ENCODE measurements at places on chromosomes 3 and 15.

- no peak for DNase-seq
Observed at GRCh38 chr3:113556946-113557335, 24.6 kb downstream of the SIDT1 start.

DNA sequence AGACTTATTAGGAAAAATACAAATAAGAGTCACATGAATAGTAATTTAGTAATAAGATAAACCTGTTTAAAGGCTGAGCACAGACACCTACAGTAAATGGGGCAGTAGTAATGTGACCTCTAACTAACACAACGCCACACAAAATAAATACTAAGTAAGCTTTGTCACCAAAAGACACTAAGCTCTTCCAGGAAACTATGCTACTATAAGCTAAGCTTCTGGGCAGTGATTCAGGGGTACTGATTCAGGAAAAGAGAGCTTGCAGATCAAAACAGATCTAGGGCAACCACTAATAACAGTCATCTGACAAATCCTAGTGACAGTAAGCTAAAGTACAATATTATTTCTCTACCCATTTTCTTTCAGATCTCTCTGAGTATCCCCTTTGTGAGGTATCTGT lies 68.8 kb downstream of the PLOD2 start:
- no peak for DNase-seq

- no peak for DNase-seq
Observed at GRCh38 chr3:102295756-102296155, 139.1 kb upstream of the ZPLD1 start.

DNA sequence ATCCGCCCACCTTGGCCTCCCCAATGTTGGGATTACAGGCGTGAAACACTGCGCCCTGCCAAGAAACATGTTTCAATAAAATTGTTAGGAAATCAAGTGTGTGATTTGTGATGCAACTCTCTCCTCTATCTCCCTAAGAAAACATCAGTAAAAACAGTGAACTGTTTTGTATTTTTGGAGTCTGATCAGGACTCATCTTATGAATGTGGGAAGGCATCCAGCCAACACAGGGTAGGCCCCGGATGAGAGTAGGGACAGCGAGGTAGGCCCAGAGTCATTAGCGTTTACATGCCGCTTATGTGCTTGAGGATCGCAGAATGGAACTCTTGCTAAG lies 884 bp upstream of the GLYCTK start:
- no peak for DNase-seq

DNA sequence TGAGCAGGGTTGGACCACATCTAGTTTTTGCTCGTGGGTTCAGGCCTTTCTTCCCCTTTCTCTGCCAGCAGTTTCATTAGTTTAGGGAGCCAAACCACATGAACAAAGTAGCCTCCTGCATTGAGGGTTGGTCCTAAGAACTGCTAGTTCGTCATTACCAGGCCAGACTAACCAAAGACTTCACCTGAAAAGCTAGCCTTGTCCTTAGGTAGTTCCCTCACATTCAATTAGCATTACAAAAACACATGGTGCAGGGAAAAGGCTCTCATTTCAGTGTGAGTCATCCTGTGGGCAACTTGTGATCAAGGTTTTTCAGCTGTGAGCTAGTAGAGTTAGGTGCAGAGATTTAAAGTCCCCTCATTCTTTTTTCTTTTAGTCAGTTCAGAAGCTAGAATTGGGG lies 279.3 kb upstream of the CTNNB1 start:
- no peak for DNase-seq

GRCh38 chr3:10213156-10213792 lies 35.0 kb upstream of the TATDN2 start:
- DNase-seq: no peak

DNA sequence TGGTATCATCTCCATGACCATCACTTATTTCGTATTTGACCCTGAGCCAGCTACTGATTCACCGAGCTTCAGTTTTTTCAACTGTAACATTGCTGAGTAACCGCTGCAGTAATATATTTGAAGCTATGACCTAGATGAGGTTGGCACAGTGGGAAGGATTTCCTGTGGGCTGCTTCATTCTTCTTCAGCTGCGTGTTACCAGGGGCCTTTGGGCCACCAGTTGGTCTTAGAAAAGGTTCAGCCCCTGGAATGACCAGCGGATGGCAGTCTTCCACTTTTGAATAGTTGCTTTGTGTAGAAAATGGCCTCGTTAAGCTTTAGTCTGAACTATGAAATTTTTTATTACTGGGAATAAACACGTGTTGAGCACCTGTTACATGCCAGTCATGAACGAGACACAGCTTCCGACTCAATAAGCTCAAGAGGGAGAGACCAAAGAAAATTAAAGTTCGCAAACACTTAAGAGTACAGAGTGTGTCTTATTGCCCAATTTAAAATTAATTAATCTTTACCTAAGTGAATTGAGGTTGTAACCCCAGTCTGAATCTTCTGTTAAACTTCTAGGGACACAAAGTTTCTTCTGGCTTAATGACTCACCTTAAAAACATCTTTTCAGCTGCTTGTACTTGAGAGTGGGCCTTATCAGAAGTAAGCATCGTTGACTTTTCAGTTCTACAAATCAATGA lies 57.6 kb upstream of the NR2E3 start:
- DNase-seq: peak; percentile 94

- DNase-seq: no peak
Observed at GRCh38 chr15:88653200-88654064, 14.6 kb downstream of the ISG20 start.

GRCh38 chr15:88748651-88749050 lies 54.6 kb upstream of the ACAN start:
- DNase-seq: no peak

DNA sequence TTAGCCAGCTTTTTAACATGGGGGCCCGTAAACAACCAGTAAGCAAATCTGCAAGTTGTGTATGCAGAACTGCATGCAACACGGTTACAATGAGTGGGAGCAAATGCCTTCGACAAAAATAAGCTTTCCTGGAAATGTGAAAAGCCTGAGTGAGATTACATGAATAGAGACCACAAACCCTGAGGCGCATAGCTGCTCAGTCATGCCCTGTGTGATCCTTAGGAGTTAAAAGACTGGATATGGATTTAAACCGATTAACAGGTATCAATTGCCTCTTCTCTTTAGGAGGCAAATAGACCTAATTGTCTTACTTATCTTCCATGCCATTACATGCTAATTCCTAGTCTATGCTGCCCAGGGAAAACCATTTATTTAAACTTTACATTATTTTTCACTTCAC lies 810.3 kb downstream of the ROBO1 start:
- no peak for DNase-seq

- no peak for DNase-seq
Observed at GRCh38 chr15:47796830-47797229, 79.5 kb downstream of the SEMA6D start.

GRCh38 chr15:98668566-98669308 lies 20.4 kb downstream of the IGF1R start:
- DNase-seq: no peak

GRCh38 chr3:170751083-170751898 lies 118.7 kb downstream of the RPL22L1 start:
- DNase-seq: no peak

DNA sequence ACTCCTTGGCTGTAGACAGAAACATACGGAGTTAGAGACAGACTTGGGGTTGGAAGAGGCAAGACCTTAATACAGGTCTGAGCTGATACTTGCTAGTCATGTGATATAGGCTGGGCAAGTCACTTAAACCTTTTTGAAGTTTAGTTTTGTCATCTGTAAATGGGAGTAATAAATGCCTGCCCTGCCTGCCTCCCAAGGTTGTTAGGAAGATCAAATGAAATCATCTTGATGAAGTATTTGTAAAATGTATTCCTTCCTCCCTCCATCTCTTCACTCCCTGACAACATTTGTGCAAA lies 2.9 kb downstream of the PXK start:
- no peak for DNase-seq

DNA sequence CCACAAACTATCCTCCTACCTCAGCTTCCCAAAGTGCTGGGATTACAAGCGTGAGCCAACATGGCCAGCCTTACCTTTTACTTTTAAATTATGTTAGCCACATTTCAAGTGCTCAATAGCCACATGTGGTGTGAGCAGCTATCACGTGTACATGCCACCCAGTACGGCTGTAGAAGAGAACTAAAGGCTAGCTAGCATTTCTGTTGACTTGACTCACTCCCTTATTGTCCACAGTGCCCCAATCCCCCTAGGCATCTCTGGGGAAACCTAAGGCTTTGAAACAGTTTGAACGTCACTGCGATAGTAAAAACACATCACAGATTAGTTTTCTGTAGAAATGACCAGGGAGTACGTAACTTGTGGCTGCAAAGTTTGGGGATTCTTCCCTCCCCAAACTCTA lies 12.0 kb downstream of the C15orf40 start:
- no peak for DNase-seq

- DNase-seq: no peak
Observed at GRCh38 chr3:174863488-174863887, 4.4 kb downstream of the NAALADL2 start.

GRCh38 chr15:79798311-79798710 lies 98.5 kb downstream of the MTHFS start:
- no peak for DNase-seq

DNA sequence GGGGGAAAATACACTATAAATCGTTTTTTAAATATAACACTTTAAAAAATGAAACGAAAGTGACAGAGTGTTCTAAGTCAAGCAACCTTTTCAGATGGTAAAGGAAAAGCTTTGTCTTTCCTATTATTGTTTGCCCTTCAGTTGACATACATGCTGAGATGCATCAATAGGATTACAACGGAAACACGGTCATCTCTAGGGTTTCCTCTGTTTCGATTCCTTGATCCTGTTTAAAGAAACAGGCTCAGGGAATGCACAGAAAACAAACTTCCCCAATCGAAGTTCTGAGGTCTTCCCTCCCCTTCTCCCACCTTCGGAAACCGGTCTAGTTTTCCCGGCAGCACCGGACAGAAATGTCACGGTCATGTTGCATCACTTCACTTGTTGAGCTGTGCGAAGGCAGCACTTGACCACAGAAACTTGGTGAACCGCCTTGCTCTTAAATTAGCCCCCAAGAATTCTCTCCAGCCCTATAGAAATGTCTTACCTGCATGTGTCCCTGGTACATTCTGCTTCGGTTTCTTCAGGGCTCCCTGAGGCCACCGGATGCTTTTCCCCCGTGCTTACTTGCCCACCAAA lies 556 bp downstream of the PEX5L start:
- DNase-seq: no peak

GRCh38 chr3:60189304-60189703 lies 1061.9 kb downstream of the FHIT start:
- no peak for DNase-seq

- no peak for DNase-seq
Observed at GRCh38 chr3:45605534-45605933, 11.0 kb downstream of the LIMD1 start.

- no peak for DNase-seq
Observed at GRCh38 chr3:195129644-195130492, 141.1 kb downstream of the XXYLT1 start.

DNA sequence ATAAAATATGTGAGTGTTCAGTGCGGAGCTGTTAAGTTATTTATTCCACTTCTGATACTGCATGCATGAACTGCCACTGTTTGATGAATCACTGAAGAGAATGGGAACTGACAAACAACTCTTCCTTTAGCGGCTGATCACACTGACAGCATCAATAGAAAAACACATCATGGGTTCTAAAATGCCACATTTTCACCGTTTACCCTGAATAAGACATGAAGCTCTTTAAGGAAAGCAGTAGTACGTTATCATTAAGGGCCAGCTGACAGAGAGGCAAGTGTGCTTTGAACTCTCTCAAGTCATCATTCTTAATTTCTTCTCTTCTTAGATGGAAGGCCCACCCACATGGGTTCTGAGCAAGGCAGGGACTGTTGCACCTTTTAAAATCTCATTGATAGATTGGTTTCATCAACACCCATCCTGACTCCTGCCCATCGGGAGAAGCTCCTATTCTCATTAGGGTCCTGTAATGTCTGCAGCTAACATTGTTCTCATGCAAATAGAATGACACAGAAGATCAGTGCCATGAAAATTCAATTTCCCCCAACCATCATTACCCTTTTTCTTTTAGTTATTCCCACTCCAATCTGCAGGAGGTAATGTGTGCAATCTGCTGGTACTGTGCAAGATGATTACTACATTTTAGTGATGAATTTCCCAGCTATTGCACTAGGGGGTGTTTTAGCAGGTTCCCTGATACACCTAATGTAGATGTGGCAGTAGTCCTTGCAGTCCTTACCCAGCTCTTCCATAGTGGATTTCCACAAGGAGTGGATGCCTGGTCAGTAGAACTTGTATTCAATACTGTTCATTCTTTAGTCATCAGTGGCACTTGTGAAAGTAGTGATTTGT lies 119.1 kb downstream of the ROBO2 start:
- DNase-seq: no peak

DNA sequence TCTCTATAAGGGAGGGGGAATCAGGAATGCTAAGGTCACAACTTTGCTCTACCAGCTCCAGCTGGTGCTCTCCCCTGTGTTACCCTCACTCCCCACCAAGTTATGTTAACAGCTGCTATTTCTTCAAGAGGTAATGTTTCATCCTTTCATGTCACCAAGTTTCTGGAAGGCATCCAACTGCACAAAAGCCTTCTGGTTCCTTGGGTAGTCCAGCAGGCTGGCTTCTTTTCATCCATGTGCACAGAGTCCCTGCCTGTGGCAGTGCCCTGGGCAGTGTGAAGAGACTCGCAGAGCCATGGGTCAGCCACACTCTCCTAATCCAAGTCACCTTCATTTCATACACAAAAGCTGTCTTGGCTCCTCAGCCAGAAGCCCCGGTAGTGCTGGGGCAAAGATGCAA lies 737.5 kb upstream of the LMCD1 start:
- no peak for DNase-seq

DNA sequence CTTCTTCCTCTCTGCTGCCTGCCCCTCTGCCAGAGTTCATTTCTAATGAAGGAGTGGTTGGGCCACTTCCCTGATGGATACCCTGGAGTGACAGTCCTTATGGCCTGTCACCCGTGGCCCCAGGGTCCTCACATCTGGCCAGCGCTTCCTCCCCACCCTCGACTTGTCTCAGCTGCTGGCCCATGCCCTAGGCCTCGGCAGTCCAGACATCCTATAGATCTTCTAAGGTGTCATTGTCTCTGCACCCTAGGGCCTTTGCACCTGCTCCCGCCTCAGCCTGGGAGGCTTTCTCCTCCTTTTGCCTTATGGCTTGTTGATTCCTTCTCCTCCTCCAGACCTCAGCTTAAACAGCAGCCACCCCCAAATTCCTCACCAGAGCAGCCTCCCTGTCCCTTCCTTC lies 181.0 kb downstream of the NSMCE3 start:
- no peak for DNase-seq

DNA sequence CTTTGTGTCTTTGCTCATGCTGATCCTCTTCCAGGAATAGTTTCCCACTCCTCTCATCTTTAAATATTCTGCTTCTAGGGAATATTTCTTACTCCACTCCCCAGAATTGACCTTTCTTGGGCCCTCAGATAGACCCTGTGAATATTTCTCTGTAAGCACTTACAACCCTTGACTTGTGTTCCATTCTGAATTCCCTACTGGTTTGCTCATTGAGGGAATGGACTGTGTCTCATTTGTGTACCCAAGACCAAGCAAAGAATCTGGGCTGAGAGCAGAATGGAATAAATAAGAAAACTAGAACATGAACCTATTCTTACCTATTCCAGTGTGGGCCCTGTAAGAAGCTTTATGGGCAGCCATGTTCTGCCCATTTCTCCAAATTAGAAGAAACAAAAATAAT lies 72.7 kb upstream of the TSPAN3 start:
- DNase-seq: no peak

- no peak for DNase-seq
Observed at GRCh38 chr15:63067976-63068743, 25.6 kb downstream of the TPM1 start.
